RWPE2 (cell line): ENCODE measurements at places on chromosomes 3 and 15.

- DNase-seq = peak; percentile 40
Measured at GRCh38 chr3:109927161-109927560, 589.8 kb upstream of the DPPA4 start.

GRCh38 chr3:16840101-16840424, 44.7 kb upstream of the PLCL2 start:
- DNase-seq = no peak

- no peak for DNase-seq
Measured at GRCh38 chr3:10582733-10583132, 77.3 kb upstream of the ATP2B2 start.

- no peak for DNase-seq
Measured at GRCh38 chr3:187902936-187903335, 157.7 kb upstream of the BCL6 start.

DNA sequence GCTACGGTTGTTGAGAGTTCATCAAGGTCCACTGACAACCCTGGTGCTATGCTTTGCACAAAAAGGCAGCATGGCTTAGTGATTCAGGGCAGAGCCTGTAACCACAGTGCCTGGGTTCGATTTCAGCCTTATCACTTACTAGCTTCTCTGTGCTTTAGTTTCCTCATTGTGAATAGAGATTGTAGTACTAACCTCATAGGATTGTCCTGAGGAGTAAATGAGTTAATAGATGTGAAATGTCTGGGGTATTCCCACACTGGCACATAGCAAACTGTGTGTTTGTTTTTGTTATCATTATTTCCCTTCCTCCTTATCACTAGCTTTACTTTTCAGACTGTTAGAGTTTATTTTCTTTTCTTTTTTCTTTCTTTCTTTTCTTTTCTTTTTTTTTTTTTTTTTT, 16.3 kb downstream of the CRTAP start:
- no peak for DNase-seq

GRCh38 chr3:37295925-37296324, 121.5 kb upstream of the LRRFIP2 start:
- no peak for DNase-seq

GRCh38 chr3:186069199-186069598, 39.7 kb downstream of the ETV5 start:
- no peak for DNase-seq

- no peak for DNase-seq
Measured at GRCh38 chr15:75091814-75092213, 68.4 kb downstream of the PPCDC start.

DNA sequence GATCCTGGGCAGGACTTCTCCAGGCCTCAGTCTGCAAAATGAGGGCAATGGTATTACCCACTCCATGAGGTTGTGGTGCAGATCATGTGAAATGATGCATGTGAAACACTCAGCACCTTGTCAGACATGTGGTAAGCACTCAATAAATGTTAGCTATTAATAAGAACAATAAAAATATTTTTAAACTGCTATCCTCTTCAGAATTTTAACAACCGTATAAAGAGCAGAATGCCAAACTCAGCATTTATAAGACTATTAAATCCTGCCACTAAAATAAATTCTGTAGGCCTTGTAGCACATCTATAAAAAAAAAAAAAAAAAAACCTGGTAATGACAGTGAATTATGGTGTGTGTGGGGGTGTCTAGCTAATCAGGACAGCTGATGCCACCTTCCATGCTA, 213.9 kb upstream of the UMPS start:
- no peak for DNase-seq

DNA sequence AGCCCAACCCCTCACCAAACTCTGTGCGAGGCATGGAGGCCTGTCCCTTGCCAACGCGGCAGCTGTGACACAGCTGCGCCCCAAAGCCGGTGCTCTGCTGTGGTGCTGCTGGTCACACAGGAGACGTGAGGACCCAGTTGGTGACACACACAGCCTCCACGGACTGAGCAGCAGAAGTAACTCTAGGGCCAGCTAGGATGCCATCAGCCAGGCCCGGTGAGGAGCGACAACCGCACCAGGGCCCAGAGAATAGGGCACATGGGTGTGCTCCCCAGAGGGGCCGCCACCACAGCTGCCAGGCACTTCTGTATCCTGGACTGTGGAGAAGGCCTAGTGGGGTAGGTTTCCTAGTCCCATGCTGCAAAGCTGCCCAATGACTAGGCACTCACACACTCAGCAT, 10.7 kb downstream of the ZXDC start:
- peak; percentile 31 for DNase-seq

DNA sequence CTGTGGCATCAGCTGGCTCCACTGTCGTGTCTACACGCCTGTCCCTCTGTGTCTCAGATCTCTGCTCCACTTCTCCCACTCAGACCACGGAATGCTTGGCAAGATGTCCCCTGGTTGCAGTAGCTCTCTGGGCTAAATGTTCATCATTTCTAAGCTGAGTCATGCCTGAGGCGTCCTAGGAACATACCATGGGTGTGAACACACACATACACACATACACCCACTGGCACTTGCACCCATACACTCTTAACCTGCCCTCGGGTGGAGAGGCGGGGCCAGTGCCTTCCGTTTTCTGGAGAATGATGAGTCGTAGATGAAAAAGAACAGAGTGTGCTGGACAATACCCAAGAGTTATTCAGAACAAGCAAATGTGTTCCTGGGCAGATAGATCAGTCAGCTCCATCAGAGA, 72.4 kb downstream of the SENP2 start:
- DNase-seq = peak; percentile 94

DNA sequence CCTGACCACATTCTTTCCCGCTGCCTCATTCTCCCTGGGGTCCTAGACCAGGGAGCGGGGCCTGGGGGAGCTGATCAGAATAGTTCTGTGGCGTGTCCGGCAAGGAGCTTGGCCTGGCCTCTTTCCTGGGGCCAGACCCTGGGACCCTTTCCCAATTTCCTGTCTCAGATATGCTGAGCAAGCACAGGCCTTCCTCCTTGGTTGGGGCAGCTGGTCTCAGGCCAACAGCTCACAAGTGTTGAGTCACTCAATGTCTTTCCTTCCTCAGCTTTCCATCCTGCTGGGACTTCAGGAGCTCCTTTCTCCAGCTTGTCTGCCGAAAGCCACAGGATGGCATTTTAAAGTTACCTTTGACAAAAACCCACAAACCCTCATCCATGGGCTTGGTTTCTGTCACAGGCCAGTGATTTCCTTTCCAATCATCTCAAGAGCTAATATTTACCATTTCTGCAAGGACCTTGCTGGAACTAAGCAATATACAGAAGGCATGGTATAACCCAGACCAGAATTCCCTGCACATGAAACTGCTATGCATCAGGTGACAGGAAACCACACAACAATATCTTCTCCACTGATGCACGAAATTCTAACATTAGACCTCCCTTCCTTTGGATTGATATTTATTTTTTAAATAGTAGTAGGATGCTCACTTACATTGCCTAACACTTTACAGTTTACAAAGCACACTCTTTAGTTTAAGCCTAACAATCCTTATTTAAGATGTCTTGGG, 19.5 kb upstream of the TIMP4 start:
- DNase-seq = no peak

DNA sequence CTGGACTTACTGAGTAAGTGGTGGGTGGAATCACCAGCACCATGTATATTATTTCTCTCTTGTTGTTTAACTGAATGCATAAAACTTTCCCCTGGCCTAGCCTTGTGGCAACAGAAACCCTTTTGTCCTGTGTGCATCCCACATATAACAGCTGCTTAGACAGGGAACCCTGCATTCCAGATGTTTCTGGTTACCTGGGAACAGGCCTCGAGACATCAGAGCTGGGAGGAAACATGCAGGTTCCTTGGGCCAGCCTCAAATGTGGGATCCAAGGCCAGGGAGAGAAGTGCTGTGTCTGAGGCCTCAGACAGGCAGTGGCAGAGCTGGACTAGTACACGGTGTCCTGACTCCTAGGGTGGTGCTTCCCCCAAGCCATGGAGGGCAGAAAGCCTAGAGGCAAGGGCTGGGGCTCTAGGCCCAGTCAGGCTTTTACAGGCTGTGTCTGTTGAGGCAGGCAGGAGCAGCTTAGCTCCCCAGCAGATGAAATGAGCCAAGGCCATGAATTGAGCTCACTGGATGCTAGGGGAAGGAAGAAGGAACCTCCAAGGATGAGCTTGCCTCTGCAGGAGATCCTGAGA, 57.7 kb downstream of the ITGA11 start:
- peak; percentile 46 for DNase-seq

DNA sequence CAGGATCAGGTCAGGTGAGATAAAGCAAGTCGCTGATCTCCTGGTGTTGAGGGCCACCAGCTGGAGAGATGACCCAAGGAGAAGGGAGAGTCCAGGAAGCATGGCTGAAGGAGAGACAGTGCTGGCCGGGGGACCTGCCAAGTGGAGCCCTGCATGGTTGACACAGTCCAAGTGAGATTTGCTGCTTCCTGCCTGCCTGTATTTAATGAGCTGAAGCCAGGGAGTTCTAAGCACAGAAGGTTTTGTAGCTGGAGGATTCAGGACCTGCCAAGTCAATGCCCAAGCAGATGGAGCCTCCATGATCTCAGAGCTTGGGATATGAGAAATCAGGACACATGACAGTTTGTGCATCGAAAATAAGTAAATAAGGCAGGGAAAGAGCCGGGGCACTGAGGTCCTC, 125.6 kb downstream of the SRGAP3 start:
- no peak for DNase-seq

DNA sequence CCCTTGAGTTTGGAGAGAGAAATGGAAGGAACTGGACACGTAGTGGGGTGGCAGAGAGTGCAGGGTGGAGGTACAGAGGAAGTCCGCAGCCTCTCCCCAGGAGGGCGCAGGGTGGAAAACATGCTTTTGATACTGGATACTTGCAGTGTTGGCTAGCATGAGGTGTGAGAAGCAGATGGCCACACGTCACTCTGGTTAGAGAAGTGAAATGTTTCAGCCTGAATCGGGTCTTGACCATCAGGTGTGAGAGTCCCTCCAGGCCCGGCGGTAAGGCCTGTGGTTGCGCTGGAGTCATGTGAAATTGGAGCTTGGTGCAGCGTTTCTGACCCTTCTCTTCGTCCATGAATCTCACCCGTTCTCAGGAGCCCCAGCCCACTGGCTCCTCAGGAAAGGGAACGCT, 93.1 kb downstream of the GABRG3 start:
- no peak for DNase-seq

- no peak for DNase-seq
Measured at GRCh38 chr3:197365586-197365985, 67.2 kb upstream of the DLG1 start.

GRCh38 chr3:184585545-184585944, 24.0 kb downstream of the EPHB3 start:
- DNase-seq = no peak

GRCh38 chr3:4976109-4976508, 3.1 kb upstream of the BHLHE40 start:
- DNase-seq = no peak

DNA sequence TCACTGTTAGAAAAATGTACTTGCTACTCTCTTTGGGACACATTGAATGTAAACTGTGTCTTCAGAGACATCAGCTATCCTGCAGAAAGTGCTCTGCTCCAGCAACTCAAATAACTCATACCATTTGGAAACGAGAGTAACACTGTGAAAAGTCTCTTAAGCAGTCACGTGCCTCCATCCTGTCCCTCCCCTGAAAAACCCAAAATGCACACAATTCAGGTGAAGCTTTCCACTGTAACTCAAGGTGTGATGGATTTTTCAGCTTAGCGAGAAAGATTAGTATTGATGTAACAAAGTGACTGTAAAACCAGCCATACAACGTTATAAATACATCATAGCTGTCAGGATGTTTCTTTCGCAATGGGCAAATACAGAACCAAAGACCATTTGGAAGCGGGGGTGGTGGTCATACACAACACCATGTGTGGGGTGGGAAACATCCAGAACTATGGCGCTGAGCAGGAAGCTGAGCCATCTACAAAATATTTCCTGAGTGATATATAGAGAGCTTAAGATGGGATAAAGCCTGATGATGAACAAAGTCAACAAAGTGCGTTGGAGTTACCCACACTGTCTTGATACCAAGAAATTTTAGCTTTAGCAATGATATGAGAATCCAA, 332.3 kb downstream of the FOXP1 start:
- DNase-seq = peak; percentile 70

GRCh38 chr15:57591822-57592367, at the start of gene MYZAP:
TSS of gene MYZAP (plus strand) at chr15:57591904. CDS start at chr15:57592035, 131 bp downstream.
- no peak for DNase-seq

DNA sequence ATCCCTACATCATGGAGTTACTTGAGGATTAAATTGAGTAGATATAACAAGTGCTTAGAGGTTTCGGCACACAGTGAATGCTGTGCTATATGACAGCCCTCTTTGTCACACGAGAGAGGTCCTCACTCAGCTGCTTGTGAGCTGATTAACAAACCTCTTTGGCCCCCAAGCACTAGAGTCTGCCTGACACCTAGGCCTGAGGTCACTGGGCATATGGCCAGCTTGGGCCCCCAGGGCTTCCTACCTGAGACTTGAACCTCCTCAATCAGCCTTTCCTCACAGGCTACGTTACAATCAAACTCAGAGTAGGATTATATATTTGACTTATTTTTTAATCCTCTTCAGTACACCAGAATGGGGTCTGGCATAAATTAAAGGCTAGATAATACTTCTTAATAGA, 88.8 kb downstream of the WDR72 start:
- DNase-seq = no peak

- DNase-seq = no peak
Measured at GRCh38 chr3:158560979-158561378, 10.0 kb upstream of the MLF1 start.

GRCh38 chr3:10976770-10977169, 15.8 kb upstream of the SLC6A1 start:
- DNase-seq = no peak

- DNase-seq = no peak
Measured at GRCh38 chr15:50415752-50416404, 8.3 kb upstream of the USP8 start.

DNA sequence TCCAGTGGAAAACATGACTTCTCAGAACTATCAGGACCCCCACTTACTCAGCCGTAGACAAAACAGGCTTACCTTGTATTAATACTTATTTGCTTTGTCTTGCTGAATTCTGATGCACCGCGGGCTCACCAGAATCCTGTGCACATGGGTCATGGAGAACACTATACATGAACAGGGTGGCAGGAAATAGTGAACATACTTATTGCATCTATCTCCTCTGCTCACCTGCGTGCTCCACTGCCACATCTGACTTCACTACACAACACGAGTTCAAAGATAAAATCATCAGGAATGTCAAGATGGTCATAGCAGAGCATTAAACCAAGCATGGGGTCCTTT, 10.7 kb upstream of the MAPK6 start:
- DNase-seq = no peak

DNA sequence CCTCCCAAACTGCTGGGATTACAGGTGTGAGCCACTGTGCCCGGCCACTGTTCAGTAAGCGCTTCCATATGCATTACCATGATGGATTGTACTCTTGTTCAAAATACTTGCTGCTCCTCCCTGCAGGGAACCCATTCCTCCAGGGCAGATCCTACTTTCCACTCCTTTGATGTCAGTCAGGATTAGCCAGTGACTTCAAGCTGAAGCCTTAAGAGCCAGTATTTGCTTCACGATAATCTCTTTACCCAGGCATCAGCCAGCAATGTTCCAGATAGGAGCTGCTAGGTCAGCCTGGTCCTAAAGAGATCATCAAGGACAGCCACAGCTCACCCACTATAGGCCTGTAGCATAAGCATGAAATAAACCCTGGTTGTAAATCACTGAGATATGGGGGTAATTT, 96.5 kb upstream of the UBE2E2 start:
- DNase-seq = no peak

- DNase-seq = no peak
Measured at GRCh38 chr3:123291404-123291803, 89.7 kb downstream of the SEC22A start.
